GOT3 (cell line): ENCODE measurements at places on chromosomes 12 and 14.
A peak's percentile ranks its signal among the peaks of the same experiment; 100 is the strongest.

GRCh38 chr12:75891072-75891471 is 140.5 kb downstream of the PHLDA1 start:
- no peak for DNase-seq

DNA sequence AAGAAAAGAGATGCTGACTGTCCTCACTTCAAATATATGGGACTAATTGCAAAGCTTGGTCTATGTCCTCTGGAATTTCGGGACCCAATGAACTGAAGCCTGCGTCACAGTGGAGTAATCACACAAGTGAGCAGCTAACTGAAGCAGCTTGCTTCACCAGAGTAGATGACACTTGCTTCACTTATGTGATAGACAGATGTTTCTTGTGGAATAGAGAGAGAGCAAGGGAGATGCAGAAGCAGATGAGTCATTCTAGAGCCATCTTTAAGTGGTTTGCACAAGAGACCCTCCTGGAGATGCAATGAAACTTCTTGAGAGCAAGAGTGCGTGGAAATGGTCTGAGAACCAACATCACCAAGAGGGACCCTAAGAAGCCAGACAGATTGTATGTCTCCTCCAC is 1537.1 kb upstream of the FLRT2 start:
- no peak for DNase-seq

DNA sequence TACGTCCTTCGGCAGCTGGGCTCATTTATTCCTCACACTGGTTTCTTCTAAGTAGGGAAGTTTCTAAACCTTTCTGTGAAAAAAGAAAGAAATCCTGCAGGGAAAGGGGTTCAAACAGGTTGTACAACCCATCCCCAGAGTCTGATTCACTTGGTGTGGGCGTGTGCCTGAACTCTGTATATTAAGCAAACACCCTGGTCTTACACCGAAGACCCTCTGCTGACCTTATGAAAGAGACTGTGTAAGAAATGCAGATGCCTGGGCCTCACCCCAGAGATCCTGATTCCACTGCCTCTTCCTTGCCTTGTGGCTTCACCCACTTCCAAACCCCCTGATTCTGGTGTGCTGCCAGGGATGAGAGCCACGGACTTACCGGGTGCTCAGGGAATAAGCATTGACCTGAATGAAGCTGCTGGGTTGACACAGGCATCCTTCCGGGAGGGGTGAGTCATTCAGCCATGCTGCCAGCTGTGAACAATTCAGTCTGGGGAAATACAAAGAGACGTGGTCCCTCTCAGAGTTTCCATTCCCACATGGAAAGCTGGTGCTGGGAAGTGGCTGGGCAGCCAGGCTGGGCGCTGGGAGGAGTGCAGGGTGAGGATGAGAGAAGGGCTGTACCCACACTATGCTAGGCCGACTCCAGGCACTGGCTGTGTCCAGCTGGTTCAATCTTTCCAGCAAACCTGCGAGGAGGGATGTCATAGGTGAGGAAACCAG is 26.5 kb upstream of the ACTN1 start:
- peak; percentile 33 for DNase-seq

DNA sequence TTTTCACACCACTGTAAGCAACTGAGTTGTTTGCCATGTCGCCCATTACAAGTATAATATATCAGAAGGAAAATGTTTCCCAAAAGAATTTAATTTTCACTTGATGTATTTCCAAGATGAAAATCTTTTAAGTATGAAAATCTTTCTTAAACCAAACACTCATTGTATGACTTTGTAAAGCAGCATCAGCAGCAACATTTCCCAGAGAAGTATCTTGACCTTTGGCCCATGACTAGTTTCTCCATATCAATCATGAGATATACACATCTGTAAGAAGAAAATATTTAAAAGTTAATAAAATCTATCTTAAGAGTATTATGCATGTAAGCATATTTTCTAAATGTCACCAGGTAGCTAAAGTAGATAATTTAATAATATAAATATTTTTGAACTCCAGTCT is 52.8 kb downstream of the ATP2B1 start:
- no peak for DNase-seq

DNA sequence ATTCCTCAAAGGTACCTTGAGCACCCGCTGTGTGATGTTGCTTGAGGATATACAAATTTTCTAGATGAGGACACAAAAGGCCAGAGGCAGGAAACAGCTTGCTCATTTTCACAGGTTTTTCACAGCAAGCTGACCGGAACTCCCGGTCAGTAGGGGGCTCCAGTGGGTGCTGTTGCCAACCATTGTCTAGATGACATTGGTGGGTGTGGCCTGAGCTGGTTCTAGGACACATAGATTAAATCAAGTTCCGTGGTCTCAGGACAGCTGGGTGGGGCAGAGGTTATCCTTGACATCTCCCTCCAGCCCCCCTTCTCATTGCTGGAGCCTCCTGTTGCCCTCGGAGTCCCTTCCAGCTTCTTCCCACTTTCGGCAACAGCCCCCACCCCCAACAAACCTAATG is 153.6 kb upstream of the FKBP4 start:
- no peak for DNase-seq

GRCh38 chr14:22448035-22448904 is 140.8 kb downstream of the DAD1 start:
- no peak for DNase-seq
